Kidney tubule cell (primary cell): ENCODE measurements at places on chromosomes 16 and 17.

- no peak for DNase-seq
Observed at GRCh38 chr16:63312346-63312745, 1276.1 kb upstream of the CDH8 start.

- peak; percentile 44 for DNase-seq
Observed at GRCh38 chr17:66514227-66514806, 211.9 kb downstream of the PRKCA start.

- no peak for DNase-seq
Observed at GRCh38 chr17:57939797-57940196, 15.4 kb downstream of the CUEDC1 start.

GRCh38 chr16:71870818-71871217, 13.2 kb downstream of the ZNF821 start:
- DNase-seq = no peak

GRCh38 chr16:10332241-10332640, 53.6 kb upstream of the ATF7IP2 start:
- DNase-seq = peak; percentile 43

GRCh38 chr16:30829130-30830071, 42.4 kb upstream of the ZNF629 start:
- DNase-seq = no peak

- no peak for DNase-seq
Observed at GRCh38 chr17:51711581-51711980, 446.9 kb downstream of the CA10 start.

GRCh38 chr17:39999067-39999466, 16.2 kb upstream of the CSF3 start:
- peak; percentile 16 for DNase-seq

DNA sequence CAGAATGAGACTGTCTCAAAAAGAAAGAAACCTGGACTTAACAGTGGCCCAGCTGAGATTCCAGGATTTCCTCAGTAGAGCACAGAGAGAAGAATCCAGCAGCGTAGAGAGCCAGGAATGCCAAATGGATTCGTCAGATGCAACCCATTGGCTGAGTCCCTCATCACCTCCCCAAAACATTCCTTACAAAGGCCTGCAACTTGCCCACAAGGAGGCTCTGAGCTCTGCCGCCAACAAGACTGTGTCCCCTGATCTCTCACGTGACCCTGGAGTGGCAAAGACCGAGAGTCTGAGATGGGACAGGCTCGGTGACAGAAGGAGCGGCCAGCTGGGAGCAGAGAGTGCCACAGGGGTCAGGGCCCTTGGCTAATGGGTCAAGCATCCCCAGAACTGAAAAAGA, 6.9 kb upstream of the CHMP6 start:
- DNase-seq = peak; percentile 55

- no peak for DNase-seq
Observed at GRCh38 chr17:45006927-45007461, 38.9 kb upstream of the C1QL1 start.

DNA sequence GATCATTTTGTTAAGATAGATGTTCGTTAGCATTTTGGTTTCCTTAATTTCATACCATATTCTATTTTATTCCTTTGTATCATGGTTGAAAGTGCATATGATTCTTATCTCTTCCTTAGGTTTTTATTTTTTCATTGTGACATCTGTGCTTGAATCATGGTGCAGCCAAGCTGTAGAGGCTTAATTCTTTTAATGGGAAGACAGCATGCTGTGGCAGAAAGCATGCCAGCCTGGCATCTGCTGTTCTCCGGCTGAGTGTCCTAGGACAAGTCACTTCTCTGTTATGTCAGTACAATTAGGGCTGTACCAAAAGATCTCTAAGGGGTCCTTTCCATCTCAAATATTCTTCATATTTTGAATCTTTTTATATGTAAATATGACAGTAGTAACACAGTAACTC, 68.5 kb upstream of the PMFBP1 start:
- DNase-seq = no peak

GRCh38 chr17:64687961-64688360, 25.9 kb upstream of the SMURF2 start:
- DNase-seq = peak; percentile 64

GRCh38 chr16:81080233-81080632, 3.2 kb upstream of the C16orf46 start:
- DNase-seq = no peak

DNA sequence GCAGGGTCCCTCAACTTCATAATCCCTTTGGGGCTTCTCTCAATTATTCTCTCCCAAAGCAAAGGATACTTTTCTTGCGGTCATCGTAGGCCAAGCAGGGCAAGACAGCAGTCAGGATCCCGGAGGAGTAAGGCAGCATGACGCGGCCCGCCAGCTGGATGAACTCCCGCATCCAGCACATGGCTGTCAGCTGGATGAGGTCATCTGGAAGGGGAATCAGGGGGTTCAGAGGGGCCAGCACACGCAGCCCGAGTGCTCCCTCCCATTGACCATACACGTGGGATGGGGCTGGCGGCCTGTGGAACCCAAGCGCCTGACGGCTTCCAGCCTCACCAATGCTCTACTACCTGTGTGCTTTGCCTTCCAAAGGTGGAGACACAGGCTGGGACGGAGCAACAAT, 19.2 kb downstream of the VAC14 start:
- DNase-seq = no peak

DNA sequence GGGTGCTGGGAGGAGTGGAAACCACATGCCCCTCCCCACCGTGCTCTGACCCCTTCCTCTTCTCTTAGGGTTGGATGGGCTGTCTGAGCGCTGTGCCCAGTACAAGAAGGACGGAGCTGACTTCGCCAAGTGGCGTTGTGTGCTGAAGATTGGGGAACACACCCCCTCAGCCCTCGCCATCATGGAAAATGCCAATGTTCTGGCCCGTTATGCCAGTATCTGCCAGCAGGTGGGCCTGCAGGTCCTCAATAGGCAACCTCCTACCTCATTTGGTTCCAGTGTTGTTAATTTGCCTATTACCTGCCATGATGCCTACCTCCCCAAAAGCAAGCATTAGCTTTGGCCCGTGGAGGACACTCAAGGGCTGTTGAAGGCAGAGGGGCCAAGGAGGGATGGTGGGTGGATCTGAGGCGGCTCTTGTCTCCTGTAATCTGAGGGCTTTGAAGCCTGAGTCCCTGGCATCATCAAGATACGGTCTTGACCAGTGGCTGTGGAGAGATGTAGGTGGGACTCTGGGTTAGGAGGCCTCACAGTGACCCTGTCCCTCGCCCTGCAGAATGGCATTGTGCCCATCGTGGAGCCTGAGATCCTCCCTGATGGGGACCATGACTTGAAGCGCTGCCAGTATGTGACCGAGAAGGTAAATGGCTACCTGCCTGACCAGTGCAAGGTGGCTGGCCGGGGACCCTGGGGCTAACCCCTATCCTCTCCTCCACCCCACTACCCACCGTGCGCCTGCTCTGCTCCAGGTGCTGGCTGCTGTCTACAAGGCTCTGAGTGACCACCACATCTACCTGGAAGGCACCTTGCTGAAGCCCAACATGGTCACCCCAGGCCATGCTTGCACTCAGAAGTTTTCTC, 3.4 kb downstream of the ALDOA start:
- no peak for DNase-seq

DNA sequence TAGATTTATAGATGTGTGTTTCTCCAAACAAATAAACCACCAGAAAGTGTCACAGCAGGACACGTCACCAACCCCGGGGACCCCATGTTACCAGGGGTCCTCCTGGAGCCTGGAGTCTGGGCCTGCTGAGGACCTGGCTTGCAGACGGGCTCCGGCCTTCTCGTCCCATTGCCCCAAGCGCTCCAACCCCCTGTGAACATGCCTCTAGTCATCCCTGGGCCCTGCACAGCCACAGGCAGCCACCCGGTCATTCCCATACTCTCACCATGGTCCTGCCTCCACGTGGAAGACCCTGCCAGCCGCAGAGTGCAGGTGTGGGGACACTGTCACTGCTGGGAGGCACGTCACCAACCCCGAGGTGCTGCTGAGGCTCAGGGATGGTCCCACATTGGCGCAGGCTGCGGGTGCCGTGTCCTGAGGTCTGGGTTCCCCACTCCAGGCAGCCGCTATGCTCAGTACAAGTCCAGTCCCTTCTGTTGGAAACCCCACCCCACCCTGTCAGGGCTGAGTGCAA, 4.5 kb downstream of the SECTM1 start:
- DNase-seq = no peak

GRCh38 chr16:23523876-23524385, 13.6 kb upstream of the GGA2 start:
- no peak for DNase-seq

DNA sequence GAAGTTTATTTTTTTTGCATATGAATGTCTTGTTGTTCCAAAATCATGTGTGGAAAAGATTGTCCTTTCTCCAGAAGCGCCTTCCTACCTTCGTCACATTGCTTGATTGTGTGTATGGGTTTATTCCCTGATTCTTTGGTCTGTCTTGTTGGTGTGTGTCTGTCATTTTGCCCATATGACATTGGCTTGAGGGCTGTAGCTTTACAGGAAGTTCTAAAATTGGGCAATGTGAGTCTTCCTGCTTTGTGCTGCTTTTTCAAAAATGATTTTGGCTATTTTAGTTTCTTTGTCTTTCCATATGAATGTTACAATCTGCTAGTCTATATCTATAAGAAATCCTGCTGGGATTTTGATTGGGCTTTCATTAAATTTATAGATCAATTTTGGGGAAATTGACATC, 217.2 kb downstream of the SNX29 start:
- DNase-seq = no peak

DNA sequence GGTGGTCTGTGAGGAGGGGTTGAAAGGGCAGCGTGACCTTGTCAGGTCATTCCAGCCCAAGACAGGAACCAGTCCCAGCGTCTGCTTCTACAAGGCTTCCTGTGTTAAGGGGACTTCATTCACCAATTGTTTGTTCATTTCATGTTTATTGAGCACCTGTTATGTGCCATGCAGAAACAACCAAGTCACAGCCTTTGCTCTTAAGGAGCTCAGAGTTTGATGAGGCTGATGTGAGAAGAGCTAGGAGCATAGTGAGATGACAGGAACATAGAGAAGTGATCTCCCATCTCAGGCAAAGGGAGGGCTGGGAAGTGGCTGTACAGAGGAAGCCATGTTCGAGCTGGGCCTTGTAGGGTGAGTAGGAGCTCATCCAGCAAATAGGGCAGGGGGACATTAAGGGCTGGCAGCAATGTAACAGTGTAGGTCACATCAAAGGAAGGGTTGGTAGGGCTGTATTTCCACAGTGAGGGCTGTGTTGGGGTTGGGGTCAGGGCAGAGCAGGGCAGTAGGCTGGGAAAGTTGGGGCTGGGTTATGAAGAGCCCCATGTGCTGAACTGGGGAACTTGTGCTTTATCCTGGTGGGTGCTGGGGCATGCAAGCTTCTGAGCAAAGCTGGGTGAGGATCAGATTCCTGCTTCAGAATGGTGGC, 79.8 kb downstream of the ARHGAP23 start:
- DNase-seq = no peak

DNA sequence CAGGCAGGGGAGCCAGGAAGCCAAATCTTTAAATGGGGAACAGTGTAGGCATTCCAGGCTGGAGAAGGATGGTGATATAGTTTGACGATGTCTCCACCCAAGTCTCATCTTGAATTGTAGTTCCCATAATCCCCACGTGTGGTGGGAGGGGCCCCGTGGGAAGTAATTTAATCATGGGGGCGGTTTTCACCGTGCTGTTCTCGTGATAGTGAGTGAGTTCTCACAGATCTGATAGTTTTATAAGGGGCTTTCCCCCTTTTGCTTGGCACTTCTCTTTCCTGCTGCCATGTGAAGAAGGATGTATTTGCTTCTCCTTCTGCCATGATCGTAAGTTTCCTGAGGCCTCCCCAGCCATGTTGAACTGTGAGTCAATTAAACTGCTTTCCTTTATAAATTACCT, 28.8 kb downstream of the GINS3 start:
- DNase-seq = no peak

- peak; percentile 15 for DNase-seq
Observed at GRCh38 chr17:20263595-20263994, 203.7 kb downstream of the LGALS9B start.

DNA sequence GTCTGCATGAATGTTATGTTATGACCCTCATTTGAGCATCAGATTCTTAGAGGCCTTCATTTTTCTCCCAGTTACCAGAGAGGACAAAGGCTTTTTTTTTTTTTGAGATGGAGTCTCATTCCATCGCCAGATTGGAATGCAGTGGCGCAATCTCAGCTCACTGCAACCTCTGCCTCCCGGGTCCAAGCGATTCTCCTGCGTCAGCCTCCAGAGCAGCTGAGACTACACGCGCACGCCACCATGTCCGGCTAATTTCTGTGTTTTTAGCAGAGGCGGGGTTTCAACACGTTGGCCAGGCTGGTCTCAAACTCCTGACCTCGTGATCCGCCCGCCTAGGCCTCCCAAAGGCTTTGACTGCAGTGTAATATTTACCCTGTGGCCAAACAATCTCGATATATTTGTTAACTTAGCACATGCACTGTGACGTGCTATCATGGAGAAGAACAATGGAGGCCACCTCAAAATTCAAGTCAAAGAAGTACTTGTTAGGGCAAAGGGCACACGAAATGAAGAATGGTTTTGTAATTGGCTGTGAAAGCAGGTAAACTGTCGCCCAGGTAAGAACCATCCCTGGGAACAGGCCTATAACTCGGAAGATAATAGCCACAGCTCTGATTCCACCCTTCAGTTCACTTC, 303.4 kb downstream of the SLC39A11 start:
- DNase-seq = peak; percentile 41

- no peak for DNase-seq
Observed at GRCh38 chr17:79971651-79972050, 64.0 kb downstream of the TBC1D16 start.

DNA sequence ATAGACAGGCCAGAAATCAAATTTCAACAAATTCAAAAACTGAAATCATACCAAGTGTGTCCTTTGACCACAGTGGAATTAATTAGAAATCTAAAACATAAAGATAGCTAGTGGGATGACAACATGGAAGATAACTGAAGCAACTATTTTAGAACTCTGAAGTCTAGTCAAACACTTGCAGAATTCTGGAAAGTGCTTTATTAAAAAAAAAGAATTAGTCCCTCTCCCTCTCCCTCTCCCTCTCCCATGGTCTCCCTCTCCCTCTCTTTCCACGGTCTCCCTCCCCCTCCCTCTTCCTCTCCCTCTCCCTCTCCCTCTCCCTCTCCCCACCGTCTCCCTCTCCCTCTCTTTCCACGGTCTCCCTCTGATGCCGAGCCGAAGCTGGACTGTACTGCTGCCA, 6.7 kb upstream of the OR4D1 start:
- no peak for DNase-seq

GRCh38 chr17:62705778-62706597, 78.5 kb downstream of the MRC2 start:
- DNase-seq = peak; percentile 35

DNA sequence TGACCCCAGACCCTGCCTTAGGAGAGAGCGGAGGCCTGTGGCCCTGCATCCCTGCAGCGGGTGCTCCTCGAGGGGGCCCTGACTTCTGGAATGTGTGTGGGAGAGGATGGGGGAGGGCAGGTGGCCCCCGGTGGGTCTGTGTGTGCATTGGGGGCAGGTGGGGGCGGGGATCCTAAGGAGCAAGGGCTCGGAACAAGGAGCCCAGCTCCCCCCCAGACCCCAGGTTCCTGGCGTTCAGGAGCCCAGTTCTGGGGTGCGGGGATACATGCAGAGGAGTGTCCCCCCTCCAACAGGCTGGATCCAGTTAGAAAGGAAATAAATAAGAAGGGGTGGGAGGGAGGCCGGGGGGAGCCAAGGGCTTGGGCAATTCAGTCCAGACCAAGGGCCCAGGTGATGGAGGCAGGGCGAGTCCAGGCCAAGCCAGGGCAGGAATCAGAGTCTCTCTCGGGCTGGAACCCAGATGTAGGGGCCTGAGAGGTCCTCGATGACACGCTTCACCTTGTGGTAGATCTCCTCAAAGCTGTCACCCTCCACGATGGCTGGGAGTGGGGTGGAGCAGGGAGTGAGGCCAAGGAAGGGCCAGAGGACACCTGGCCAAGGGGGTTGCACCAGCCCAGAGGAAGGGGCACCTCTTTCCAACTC, 11.2 kb upstream of the ASGR1 start:
- no peak for DNase-seq

- DNase-seq = no peak
Observed at GRCh38 chr16:79772048-79772447, 171.5 kb upstream of the MAF start.
